ENCODE measurements at places on chromosomes 4 and X. TPM values are rescaled to one million over a fixed set of nuclear protein-coding genes. Genes with fewer than 3 reads are reported as not detected.

Gene FGFBP2
- total RNA-seq, result not detected

Gene EGFL6
- total RNA-seq, result not detected

Gene CFAP299
- 0.34 TPM for total RNA-seq

Gene HELT
- total RNA-seq, result not detected

Gene GASK1B
- total RNA-seq, result 205 TPM

Gene NPY5R
- not detected for total RNA-seq

Gene PAGE5
- total RNA-seq, result not detected

Gene NPY1R
- 0.09 TPM for total RNA-seq

Gene AFM
- not detected for total RNA-seq

Gene SEL1L3
- total RNA-seq, result 91.2 TPM

Gene SUPT20HL2
- not detected for total RNA-seq

Gene ARHGAP36
- total RNA-seq, result not detected

Gene BST1
- total RNA-seq, result 49.0 TPM

Gene TEX13B
- not detected for total RNA-seq

Data from dermis blood vessel endothelial cell (primary cell).